ENCODE measurements at places on chromosomes 4 and X.
A peak's percentile ranks its signal among the peaks of the same experiment; 100 is the strongest.

DNA sequence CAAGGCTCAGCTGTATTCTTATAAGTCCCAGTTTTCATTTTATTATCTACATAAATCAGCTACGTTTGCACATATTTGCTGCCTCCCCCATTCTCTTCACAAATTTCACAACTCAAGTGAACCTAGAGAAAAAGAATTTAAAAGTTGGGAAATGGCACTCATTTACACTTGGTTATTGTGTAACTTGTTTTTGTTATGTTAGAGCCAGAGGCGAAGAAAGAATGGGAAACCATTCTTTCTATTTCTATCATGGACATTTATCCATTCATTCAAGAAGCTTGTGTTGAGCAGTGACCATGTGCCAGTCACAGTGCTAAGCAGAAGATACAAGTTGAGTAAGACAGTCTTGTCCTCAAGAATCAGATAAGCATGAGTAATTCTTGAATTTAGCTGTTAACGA lies 13.5 kb downstream of the LIAS start:
- DNase-seq: no peak

GRCh38 chrX:69323786-69324720 lies 158.8 kb upstream of the PJA1 start:
- DNase-seq: no peak

- DNase-seq: no peak
Observed at GRCh38 chrX:49310371-49310770, 6.9 kb downstream of the GAGE10 start.

GRCh38 chr4:168408620-168409019 lies 71.7 kb downstream of the DDX60L start:
- no peak for DNase-seq

DNA sequence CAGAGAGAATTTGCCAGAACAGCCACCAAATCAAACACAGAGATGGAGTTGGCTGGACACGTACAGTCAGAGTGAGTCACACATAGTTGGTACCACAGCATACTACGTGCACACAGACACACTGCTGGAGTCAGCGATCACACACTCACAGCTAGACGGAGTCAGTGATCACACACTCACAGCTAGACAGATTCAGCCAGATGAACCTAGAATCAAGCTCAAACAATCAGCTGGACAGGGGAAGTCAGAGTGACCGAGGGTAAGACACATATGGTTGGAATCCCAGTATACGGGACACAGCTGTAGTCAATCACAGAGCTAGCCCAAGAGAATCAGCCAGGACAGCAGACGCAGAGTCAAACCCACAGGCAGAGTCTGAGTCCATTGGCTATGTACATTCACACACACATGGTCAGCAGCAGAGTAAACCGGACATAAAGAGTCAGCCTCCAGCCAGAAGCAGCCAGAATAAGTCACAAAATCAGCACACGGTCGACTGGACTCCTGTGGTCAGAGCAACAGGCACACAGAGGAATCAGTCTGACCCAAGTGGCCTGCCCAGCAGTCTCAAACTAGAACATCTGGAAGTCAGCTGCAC lies 4.6 kb downstream of the SLC38A5 start:
- no peak for DNase-seq

DNA sequence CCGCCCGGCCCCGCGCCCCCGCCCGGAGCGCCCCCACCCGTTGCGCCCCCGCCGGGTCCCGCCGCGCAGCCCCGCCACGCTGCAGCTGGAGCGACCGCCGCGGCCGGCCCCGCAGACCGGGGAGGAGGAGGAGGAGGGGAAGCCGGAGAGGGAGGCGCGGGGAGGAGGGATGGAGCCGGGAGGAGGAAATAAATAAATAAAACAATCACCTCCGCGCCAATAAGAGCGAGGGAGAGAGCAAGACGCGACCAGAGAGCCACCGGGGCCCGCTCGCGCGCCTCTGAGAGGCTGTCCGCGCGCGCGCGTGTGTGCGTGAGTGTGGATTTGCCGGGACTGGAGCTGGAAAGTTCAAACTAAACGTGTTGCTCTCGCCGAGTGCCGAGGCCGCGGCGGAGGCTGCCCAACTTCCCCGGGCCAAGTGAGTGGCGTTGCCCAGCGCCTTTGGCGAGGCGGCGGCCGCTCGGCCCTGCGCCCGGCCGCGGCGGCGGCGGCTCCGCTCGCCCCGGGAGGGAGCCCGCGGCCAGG lies 2184.4 kb upstream of the TENM3 start:
- peak; percentile 17 for DNase-seq

GRCh38 chr4:38785901-38786402 lies 3.2 kb upstream of the TLR10 start:
- DNase-seq: no peak

- peak; percentile 61 for DNase-seq
Observed at GRCh38 chrX:72245461-72246089, 6.7 kb upstream of the ERCC6L start.

DNA sequence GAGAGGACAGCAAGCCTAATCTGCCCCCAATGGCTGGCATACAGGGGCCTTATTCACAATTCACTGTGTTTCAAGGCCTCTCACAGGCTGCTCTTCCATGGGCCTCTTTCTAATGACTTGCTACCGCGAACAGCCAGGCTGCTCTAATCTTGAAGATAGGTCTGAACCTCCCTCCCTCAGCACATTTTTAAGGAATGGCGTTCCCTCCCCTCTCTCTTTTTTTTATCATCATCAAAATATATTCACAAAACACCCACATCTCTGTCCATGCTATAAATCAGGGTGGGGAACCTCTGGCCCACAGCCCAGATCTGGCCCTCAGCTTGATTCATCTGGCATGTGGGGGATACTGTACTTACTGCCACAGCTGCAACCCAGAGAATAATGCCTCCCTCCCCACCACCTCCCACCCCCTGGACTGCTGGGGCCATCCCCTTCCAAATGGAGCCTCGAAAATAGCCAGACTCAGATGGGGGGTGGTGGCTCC lies 76.2 kb upstream of the PLAC1 start:
- DNase-seq: no peak

DNA sequence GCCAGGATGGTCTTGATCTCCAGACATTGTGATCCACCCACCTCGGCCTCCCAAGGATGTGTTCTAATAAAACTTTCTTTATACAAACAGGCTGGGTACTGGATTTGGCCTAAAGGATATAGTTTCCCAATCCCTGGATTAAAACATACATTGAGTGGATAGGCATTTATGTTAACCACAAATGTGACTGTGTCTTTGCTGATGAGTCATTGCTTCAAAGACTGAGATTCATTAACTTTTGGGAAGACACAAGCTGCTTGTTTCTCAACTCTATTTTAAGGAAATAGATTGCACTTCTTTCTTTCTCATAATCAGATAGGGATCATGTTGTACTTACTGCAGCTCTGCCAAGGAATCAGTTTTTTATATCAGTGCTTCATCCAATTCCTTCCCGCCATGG lies 131.3 kb upstream of the AGA start:
- DNase-seq: no peak

DNA sequence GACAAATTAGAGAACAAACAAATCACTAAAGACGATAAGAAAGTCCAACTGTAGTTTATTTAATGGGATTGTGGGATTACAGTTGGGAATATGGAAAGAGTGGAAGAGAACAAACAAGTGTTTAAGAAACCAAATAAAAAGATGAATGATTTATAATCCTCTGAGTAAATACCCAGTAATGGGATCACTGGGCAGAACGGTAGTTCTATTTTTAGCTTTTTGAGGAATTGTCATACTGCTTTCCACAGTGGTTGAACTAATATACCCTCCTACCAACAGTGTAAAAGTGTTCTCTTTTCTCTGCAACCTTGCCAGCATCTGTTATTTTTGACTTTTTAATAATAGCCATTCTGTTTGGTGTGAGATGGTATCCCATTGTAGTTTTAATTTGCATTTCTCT lies 15.0 kb downstream of the C4orf51 start:
- DNase-seq: no peak

- DNase-seq: no peak
Observed at GRCh38 chrX:71578253-71579135, at the start of gene GCNA. TSS of gene GCNA (plus strand) at chrX:71578437. CDS start at chrX:71580822, 2,385 bp downstream.

GRCh38 chr4:98603683-98604521 lies 54.5 kb downstream of the TSPAN5 start:
- peak; percentile 43 for DNase-seq

GRCh38 chrX:38646129-38646528 lies 84.8 kb downstream of the TSPAN7 start:
- no peak for DNase-seq

- DNase-seq: no peak
Observed at GRCh38 chr4:613126-613525, 12.2 kb upstream of the PDE6B start.

DNA sequence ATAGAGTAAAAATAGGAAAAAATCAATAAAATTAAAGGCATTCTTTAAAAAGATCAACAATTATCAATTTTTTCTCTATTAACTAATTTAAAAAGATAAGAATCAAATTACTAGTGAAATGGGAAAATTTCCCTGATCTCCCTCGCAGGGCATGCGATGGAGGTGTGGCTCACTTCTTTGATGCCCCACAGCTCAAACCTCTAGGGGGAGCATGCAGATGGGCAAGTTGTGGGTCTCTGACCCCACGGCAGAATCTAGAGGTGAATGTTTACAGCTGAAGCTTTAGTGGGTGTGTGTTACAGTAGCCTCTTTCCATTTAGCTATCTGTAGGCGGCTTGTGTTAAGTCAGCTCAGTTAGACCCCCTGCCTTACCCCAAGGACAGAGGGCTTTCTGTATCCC lies 1348.8 kb downstream of the PCDH18 start:
- no peak for DNase-seq

DNA sequence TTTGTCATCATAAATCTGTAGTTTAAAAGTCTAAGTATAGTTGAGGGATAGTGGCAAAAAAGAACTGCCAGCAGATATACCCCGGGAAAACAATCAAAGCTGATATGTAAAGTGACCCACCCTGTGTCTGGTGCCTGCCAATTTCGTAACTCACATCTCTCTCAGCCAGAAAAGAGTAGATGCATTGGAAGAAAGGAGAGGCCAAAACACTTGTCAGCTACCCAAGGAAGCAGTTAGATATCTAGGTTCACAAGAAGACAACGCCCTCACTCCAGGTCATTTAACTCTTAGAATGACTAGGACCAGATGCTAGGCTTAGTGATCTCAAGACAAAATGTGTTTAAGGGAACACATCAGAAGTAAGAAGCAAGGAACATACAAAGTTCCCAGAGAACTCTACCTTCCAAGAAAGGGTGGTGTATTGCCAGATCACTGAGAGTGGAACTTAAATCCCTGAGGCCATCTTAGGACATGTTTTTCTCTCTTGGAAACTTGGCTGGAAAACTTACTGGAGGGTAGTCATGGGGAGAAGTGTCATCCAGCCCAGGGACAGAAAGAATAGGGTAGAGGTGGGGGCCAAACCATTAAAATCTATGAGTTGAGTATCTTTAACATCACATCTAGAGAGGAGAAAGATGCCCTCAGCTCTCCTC lies 125.9 kb downstream of the SHISA3 start:
- DNase-seq: no peak

GRCh38 chr4:81457921-81458520 lies 13.7 kb downstream of the RASGEF1B start:
- DNase-seq: no peak

GRCh38 chrX:41317477-41318208 lies 16.3 kb upstream of the DDX3X start:
- DNase-seq: no peak

GRCh38 chr4:98546910-98547594 lies 111.4 kb downstream of the TSPAN5 start:
- DNase-seq: no peak

DNA sequence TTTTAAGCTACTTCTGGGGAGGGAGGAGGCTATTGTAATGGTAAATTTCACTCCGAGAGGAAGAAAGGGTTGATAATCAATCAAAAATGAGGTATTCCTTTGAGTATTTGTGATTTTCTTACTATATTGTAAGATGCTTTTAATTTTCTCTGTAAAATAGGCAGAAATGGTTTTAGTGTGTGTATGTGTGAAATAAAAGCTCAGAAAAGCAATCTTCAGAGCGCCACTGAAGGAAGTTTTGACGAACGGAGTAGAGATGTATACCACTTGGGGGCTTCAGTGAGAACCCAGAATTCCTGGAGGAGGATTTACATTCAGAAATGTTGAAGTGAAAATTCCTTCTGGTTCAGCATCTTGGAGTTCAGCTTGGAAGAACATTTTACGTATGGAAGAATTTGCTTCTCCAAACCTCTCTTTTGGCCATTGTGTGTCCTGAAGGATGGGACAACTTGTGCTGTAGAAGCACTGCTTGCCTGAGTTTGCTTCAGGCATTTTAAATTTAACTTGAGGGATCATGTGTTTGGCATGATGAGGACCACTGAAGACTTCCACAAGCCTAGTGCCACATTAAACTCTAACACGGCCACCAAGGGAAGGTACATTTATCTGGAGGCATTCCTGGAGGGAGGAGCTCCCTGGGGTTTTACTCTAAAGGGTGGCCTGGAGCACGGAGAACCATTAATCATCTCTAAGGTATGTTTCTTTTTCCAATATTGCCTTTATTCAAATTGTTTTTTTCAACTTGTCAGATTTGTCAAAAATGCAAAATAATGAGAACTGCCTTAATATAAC lies 695 bp downstream of the SHROOM3 start:
- DNase-seq: no peak

DNA sequence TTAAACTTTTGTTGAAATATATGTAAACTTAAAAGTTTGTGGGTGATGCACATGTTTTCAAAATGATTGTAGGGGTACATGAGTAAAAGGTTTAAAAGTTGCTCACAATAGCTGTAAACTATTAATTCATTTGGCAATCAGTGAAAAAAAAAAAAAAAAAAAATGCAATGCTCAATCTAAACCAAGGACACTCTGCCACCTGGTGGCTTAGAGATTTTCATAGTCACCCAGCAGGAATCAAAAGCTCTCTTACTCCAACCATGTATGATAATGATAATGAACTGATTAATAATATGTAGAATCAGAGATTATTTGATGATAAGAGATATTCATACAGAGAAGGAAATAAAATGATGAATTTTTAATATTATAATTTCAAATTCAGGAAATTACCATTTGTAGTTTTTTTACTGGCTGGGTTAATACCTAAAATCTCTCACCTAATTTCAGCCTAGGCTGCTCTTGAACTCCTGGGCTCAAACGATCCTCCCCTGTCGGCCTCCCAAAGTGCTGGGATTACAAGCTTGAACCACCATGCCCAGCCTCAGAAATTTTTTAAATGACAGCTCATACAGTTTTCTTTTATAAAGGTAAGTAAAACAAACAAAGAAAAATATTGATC lies 46.9 kb upstream of the SLC25A4 start:
- peak; percentile 41 for DNase-seq

DNA sequence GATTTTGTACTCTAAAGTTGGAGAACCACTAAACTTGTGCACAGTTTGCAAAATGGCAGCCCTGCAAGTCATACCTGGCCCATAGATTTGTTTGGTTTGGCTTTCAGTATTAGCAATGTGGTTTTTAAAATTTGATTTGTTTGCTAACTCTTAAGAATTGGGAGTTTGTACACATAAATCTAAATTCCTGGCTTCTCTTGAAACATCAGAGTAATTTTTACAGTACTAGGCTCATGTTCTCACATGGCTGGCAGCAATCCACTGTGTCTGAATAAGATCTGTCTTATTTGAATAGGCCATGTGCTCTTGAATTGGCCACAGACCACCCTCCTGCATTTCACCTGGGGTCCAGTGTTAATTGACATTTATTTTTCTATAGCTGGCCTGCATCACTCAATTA lies 21.3 kb downstream of the DIAPH2 start:
- no peak for DNase-seq

- DNase-seq: no peak
Observed at GRCh38 chr4:178205826-178206225, 763.6 kb upstream of the AGA start.
